ENCODE measurements at places on chromosomes 13 and 19.

GRCh38 chr19:16061943-16062342 is 14.4 kb upstream of the TPM4 start:
- peaks cover 2% of the 10 kb centered on the region for H3K36me3 ChIP-seq
- no peak for DNase-seq
- H3K27ac ChIP-seq = no peak overlapping the region
- H3K4me1 ChIP-seq = peaks cover 15% of the 10 kb centered on the region

GRCh38 chr19:41226874-41227390 is 7.9 kb downstream of the AXL start:
- no peak overlapping the region for H3K27ac ChIP-seq
- H3K36me3 ChIP-seq = no peaks in the 10 kb centered on the region
- peaks cover 7% of the 10 kb centered on the region for H3K4me1 ChIP-seq
- no peak for DNase-seq
- peak overlapping the region; percentile 51 for H3K4me3 ChIP-seq

- H3K4me3 ChIP-seq = no peak overlapping the region
- H3K4me1 ChIP-seq = peaks cover 11% of the 10 kb centered on the region
- H3K27ac ChIP-seq = no peak overlapping the region
Measured at GRCh38 chr19:1475751-1476437, 3.1 kb downstream of the C19orf25 start.

DNA sequence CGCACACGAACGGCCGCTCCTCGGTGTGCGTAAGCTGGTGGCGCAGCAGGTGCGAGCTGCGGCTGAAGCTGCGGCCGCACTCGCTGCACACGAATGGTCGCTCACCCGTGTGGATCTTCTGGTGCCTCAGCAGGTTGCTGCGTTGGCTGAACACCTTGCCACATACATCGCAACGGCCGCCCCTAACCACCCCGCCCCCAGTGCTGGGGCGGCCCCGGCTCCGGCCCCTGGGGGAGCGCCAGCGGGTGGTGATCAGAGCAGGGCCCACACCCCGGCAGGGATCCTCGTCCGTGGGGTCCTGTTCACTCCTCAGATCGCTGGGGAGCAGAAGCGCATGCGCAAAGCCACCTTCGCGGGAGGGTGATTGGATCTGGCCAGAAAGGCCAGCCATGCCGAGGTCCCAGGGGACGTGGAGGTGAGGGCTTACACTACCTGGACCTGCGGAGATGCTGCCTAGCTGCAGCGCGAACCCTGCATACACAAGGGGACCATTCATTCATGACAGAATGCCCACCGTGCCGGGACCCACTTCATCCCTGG is 4.7 kb upstream of the UBE2M start:
- H3K27me3 ChIP-seq = no peaks in the 10 kb centered on the region
- DNase-seq = no peak
- peak overlapping the region; percentile 41 for H3K27ac ChIP-seq
- H3K4me3 ChIP-seq = peak overlapping the region; percentile 99
- H3K4me1 ChIP-seq = peaks cover 28% of the 10 kb centered on the region

DNA sequence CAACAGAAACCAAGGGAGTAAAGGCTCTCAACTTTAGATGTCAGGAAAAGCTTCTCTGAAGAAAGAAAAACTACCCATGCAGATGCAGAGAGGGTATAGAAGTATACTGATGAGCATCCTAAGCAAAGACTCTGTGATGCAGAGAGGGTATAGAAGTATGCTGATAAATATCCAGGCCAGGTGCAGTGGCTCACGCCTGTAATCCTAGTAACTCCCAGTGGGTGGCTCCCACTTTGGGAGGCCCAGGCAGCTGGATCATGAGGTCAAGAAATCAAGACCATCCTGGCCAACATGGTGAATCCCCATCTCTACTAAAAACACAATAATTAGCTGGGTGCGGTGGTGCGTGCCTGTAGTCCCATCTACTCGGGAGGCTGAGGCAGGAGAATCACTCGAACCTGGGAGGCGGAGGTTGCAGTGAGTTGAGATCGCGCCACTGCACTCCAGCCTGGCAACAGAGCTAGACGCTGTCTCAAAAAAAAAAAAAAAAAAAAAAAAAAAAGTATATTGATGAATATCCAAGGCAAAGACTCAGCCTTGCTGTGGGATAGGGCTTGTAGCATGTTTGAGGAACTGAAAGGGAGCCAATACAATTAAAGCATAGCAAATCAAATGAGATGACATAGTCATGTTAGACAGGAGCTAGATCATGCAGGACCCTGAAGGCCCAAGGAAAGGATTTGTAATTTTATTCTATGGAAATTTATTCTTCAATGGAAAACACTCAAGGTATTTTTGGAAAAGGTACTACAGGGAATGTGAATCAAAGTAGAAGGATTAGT is 14.9 kb downstream of the UBL3 start:
- H3K4me3 ChIP-seq = no peak overlapping the region
- H3K27me3 ChIP-seq = no peaks in the 10 kb centered on the region
- no peak overlapping the region for H3K27ac ChIP-seq

DNA sequence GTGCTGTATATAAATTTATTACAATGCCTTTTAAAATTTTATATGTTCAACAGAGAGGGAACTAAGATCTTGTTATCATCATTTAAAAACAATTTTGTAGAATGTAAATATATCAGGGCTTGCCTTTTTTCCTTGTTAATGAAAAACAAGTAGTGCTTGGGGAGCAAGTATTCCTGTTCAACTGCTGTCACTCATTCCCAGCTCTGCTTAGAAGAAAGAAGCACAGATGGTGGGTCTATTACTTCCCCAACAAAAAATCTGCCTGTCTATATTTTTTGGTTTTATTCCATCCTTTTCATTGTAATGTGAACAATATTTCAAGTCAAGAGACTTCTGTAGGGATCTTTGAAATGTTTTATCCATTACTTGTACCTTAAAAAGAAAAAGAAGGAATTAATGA is 503.9 kb downstream of the GPC5 start:
- no peaks in the 10 kb centered on the region for H3K36me3 ChIP-seq
- no peaks in the 10 kb centered on the region for H3K4me1 ChIP-seq
- H3K27me3 ChIP-seq = no peaks in the 10 kb centered on the region
- no peak for DNase-seq

DNA sequence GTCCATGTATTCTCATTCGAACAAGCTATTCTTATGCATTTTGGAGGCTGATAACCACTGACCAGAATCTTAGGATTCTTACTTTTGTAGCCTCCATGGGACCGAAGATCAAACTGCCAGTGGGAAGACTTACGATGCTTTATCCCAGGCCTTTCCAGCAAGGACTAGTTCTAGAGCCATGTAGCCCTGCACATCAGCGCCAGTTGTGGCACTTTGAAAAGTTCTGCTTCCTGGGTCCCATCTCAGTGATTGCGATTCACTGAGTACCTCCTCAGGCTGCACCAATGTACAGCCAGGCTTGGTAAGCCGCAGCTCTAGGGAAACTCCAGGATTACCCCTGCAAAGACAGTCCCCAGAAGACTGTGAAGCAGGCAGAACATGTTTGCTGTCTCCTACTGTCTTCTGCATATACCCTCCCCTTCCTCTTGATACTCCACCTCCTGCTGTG is 18.9 kb upstream of the ENOX1 start:
- H3K36me3 ChIP-seq = no peaks in the 10 kb centered on the region
- DNase-seq = no peak
- H3K4me3 ChIP-seq = no peak overlapping the region
- peaks cover 11% of the 10 kb centered on the region for H3K27me3 ChIP-seq
- no peak overlapping the region for H3K27ac ChIP-seq

DNA sequence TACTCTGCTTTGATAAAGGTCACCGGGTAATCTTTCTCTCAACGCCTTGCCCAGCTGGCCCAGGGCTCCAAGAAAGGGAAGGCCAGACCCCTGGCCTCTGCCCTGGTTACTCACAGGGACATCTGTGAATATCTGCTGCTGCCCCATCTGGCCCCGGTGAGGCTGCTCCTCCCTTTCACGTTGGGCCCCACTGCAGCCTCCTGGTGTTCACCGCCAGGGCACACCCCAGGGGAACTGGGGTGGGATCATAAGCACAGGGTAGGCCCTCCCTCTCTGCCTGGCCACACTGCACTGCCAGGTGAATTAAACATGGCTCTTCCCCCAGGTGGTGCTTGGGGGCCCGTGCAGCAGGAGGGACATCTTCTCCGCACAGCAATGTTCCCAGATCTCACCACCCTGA is 12.7 kb downstream of the LAIR1 start:
- peaks cover 13% of the 10 kb centered on the region for H3K4me1 ChIP-seq
- H3K4me3 ChIP-seq = no peak overlapping the region
- no peak overlapping the region for H3K27ac ChIP-seq
- H3K27me3 ChIP-seq = peaks cover 20% of the 10 kb centered on the region
- DNase-seq = no peak
- H3K36me3 ChIP-seq = peaks cover 18% of the 10 kb centered on the region
